ENCODE measurements at places on chromosomes 13 and 19. TPM values are rescaled to one million over a fixed set of nuclear protein-coding genes. Genes with fewer than 3 reads are reported as not detected.

- peak; percentile 96 for DNase-seq
Measured at GRCh38 chr19:12052497-12053169, at the start of gene ZNF878. Gene ZNF878, minus strand, starts transcription at chr19:12052961. Its CDS starts 160 bp downstream, at chr19:12052801.

DNA sequence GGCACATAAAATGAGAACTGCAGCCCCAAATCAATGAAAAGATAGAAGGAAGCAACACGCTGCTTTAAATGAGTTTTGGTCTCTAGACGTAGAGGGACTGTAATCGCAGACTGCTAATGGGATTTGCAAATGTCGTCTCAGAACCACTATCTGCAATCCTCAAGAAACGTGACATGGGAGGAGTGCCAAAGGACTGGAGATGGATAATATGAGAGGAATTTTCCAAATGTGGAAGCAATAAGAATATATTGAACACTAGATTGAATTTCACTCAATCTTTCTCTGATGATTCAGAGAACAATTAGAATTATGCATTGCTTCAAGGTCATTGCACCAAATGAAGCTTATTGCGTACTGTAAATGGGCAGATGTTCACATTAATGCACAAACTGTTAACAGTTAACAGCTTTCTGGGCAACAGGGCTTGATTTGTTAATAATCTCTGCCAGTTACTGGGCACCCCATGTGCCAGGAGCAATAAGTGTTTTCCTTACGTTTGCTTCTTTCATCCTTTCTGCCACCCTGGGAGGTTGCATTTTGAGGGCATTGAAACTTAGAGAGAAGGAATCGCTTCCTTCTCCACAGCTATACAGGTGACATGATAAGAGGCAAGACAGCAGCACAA is 62.8 kb upstream of the WASF3 start:
- no peak for DNase-seq

DNA sequence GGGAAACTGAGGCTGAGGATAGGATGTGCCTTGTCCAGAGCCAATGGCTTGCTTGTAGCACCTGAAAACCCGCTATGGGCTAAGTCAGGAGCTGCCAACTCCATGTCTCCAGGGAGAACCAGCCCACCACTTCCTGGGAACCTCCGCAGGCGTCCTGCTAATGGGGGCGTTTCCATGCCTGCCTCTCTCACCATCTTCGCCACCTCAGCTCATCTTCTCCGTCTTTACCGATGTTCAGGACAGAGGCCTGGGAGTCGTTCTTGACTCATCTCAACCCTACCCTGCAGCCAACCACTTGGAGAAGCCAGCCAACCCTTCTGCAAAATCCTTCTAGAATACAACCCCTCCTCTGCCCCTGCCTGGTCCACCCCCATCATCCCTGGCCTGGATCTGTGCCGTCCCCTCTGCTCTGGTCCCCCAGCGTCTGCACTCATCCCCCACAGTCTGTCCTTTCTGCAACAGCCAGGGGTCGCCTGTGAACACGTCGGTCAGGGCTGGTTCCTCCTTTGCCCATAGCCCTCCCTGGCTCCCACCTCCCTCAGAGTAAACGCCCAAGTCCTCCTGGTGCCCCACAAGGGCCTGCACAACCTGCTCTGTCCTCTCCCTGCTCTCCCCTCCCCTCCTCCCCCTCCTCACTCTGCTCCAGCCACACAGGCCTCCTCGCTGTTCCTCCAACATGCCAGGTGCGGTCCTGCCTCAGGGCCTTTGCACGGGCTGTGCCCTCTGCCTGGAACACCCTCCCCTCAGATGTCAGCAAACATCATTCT is 31.0 kb downstream of the PTPRS start:
- no peak for DNase-seq

The KLK4 gene
- total RNA-seq = not detected

The LILRA2 gene
- not detected for total RNA-seq

The KIR3DL1 gene
- not detected for total RNA-seq
